CD4-positive, alpha-beta T cell treated with Interferon gamma for 1 hour (primary cell): ENCODE measurements at places on chromosomes 3 and 15.

GRCh38 chr3:175260145-175260794, 401.1 kb downstream of the NAALADL2 start:
- no peak for DNase-seq

DNA sequence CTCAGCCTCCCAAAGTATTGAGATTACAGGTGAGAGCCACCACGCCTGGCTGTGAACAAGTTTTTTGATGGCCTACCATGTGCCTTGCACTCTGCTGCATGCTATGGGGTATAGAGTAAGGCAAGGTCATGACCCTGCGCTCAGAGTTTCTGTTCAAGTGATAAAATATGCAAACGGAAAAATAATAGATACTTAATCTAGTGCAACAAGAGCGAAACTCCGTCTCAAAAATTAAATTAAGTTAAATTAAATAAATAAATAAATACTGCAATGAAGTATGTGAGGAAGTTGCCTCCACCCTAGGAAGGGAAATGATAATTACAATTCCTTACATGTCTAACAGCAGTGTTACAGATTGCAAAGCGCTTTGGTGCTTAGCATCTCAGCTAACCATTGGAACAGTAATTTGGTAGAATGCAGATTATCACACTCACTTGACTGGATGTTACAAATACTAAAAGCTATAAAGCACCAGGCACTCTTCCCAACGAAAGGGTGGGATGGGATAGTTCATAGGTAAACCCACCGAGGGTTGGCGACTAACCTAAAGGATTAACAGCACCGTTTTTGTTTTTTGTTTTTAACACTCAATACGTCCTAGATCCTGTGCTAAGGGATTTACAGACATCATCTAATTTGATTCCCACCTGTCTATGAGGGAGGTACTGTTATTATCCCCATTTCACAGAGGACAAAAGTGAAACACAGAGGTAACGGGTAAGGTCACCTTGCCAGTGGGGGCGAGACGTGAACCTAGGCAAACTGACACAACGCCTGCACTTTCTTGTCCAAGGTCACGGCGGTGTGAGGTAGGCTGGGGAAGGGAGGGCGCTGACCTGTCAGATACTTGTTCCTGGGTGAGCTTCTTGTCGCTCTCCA, 793 bp upstream of the FANCD2 start:
- DNase-seq, result no peak

DNA sequence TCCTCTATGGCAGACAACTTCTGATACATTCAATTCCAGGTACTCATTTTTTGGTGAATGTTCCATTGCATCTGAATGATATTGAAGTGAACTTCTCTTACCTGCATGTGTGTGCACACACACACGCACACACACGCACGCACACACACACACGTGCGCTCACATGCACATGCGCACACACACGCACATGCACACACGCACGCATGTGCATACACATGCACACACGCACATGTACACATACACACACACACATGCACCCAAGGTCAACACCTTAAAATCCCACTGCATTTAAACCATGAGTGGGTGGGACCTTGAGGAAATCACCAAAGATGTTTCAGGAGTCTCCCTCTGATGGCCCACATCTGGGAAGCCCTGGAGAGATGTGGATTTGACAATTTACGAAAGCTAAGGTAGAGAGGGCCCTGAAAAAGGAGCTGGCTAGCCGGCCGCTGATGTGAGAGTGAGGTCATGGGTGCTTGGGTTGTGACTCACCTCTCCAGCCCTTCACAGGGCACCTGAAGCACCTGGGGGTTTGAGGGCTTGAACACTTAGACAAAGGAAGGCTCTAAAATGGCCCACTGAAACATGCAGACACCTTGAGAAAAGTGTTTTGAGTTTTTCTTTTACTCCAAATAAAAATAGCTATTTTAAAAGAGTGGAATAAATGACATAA, 269.1 kb upstream of the LRRFIP2 start:
- DNase-seq, result no peak

DNA sequence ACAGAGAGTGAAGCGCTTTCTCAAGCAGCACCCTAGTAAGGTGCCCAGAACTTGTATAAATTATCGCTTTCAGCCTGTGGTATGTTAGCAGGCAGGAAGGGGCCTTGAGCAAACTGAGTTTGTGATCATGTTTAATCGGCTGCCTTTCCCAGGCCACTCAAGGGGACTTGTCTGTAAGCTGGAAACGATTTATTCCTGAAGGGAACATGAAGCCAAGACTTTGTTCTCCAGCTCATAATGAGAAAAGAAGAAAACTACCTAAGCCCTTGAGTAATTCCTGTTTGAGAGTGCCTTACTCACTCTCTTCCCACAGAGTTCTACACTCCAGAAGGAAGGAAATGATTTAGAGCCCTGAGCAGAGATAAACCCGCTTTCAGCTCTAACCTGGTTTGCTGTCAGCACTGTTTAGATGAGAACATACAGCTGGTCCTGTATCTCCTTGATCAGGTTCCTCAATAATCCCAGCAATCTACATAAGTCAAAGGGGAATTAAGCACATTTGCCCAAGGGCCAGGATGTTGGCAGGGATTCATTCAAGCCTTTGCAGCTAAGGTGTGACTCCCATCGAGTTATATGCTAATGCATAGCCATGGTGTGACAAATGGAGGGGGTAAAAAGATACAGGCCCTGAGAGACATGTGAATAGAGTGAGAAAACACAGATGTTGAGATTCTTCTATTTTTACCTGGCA, 187.7 kb upstream of the SLC24A5 start:
- no peak for DNase-seq
